GM04503 (cell line): ENCODE measurements at places on chromosomes 11 and 22.

DNA sequence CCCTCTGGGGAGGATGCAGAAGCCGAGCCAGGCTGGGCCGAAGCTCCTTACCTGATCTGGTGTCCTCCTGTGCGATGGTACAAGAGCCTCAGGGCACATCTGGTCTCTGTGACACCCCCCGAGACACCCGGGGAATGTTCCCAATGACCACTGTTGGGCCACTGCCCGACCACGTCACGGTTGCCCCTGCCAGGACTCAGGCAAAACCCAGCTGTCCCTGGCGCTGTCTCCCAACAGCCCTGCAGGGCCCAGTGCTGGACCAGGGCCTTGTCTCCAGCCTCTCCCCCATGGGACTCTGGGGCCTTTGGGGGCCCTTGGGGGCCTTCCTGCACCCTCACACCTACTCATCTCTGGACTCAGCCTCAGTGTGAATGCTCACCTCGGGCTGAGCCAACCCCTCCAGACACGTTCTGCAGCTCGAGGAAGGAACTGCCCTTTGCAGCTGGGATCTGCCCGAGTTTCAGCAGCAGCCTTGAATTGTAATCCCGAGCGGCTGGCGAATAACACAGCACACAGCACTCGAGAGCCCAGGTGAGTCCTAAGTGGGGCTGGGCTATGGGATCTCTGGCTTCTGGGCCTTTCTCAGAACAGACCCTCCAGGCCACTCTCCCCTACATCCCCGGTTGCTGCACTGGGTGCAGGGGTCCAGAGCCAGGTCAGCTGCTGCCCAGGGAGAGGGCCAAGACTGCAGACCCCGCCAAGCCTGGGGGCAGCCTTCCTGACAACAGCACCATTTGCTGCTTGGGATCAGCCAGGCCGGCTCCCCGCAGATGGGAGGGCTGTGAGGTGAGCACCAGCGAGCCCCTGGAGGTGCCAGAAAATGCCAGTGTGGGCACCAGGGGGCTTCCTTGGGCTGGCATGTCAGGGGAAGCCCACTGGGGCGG, 39.8 kb downstream of the RTN4R start:
- no peak for DNase-seq

GRCh38 chr11:43734256-43734655, 53.7 kb downstream of the HSD17B12 start:
- no peak for DNase-seq

DNA sequence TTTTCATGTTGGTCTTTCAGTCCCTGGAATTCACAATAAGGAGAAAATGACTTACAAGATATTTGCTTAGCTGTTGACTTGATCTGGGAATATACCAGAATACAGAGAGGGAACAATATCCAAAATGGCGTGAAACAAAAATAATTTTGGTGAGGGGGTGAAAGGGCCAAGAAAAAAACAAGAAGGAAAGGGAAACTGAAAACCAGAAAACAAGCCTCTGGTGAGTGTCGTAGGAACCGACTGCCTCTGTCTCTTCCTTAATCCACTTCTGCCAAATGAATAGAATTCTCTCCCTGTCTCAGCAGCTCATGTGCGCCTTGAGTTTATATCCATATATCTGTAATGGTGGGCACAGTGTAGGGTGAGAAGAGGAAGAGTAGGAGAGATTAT, 367.6 kb downstream of the ETS1 start:
- no peak for DNase-seq

DNA sequence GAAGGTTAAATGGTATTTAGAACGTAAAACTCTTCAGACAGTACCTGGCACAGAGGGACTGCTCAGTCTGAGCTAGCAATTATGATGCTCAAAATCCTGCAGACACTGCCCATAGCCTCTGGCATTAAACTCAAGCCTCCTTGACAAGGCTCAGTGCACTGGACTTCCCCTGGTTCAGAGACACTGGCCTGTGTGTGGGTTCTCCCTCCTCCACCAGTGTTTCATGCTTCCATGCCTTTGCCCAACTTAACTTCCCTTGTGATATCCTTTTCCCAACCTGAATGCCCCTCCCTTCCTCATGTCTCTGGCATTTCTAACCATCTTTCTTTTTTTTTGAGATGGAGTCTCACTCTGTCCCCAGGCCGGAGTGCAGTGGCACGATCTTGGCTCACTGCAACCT, 9.1 kb downstream of the LTBP3 start:
- DNase-seq, result no peak

GRCh38 chr22:50581950-50582492, 628 bp downstream of the CHKB start:
- no peak for DNase-seq

DNA sequence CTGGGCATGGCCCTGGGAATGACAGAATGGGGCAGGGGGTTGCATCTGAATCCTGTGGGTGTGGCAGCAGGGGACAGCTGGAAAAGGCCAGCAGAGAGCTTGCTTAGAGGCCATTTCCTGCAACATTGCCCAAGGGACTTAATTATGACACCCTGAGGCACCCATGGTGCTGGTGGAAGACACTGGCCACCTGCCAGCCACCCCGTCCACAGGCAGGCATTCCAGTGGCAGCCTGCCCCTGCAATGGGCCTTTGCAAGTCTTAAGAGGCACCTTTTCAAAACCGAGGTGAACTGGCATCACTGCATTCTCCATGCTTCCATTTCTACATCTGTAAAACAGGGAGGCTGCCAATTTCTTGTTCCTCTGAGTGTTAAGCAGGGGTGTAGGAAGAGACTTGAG, 21.6 kb upstream of the SUSD2 start:
- DNase-seq, result no peak
